Fibroblast of skin of back (primary cell): ENCODE measurements at places on chromosomes 2 and 18.

- no peak for DNase-seq
These were observed 15.1 kb downstream of the DYSF start for GRCh38 chr2:71468279-71469015.

DNA sequence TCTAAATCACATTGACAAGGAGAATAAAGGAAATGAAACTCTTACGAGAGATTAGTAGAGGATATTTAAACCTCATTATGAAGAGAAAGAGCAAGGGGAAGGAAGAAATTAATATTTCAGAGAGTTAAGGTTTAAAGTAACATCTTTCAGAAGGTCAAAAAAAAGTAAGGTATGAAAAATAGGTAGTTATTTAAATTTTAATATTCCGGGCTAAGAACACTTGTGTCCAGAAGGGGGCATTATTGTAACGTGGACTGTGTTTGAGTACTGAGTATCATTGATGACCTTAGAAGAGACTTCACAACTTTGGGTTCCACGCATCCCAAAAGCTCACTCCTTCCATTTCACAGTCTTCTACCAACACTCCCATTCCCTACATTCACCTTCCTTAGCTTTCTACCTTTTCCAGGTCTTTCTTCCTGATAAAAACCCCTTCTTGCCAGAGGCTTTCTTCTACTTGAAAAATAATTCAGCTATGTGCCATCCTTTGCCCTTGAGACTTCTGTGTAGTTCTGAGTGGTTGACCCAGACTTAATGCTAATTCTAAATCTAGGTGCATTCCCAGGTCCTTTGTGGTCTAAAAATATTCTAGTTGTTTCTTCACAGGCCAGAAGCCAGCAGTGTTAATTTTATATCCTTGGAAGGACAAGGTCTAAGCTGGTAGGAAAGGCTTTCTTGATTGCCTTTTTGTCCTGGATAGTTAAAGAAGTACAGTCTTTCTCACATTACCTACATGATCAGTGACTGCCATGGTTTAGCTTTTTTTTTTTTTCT is 16.5 kb downstream of the DYNC1I2 start:
- DNase-seq, result peak; percentile 27

DNA sequence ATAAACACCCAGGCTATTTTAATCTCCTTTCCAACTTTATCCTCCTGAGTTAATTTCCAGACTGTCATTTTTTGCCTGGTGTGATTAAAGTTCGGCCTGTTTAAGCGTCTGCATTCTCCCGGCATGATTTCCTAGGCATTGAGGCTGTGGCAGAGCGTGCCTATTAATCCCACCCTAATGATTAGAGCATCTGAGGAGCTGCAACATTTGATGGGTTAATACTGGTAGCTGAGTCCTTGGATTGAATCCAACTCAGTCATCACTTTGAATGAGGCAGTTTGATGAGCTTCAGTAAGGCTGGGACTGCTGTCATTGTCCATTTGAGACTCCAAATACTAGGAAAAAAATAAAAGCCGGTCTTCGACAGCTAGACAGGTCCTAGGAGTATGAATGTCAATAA is 882.5 kb downstream of the SLC4A3 start:
- no peak for DNase-seq

- DNase-seq, result no peak
These were observed 142.6 kb downstream of the COPS8 start for GRCh38 chr2:237228281-237228625.

- peak; percentile 6 for DNase-seq
These were observed 691.8 kb upstream of the NRXN1 start for GRCh38 chr2:51723691-51724090.
